ENCODE measurements at places on chromosomes 2 and 18. TPM values are rescaled to one million over a fixed set of nuclear protein-coding genes. Genes with fewer than 3 reads are reported as not detected.

Gene C2orf68
- 24.5 TPM for total RNA-seq

GRCh38 chr2:45676088-45676487, 24.6 kb downstream of the PRKCE start:
- H3K4me3 ChIP-seq = no peak overlapping the region
- H3K27ac ChIP-seq = peak overlapping the region; percentile 55
- peaks cover 19% of the 10 kb centered on the region for H3K4me1 ChIP-seq
- no peaks in the 10 kb centered on the region for H3K27me3 ChIP-seq
- no peak for DNase-seq

GRCh38 chr2:237859533-237860272, at the start of gene RAMP1:
Gene RAMP1, plus strand, starts transcription at chr2:237859623. Its CDS starts 53 bp downstream, at chr2:237859676.
- H3K4me3 ChIP-seq = no peak within 1 kb of the TSS
- no peak within 1 kb of the TSS for H3K27ac ChIP-seq
- peak; percentile 17 for DNase-seq

- H3K27me3 ChIP-seq = no peaks in the 10 kb centered on the region
- DNase-seq = no peak
- no peaks in the 10 kb centered on the region for H3K36me3 ChIP-seq
- no peak overlapping the region for H3K4me3 ChIP-seq
- H3K4me1 ChIP-seq = no peaks in the 10 kb centered on the region
Measured at GRCh38 chr2:22932288-22932687, 452.7 kb upstream of the KLHL29 start.

Gene MTX2
- total RNA-seq = 35.5 TPM
